ENCODE measurements at places on chromosomes 1 and 21.

GRCh38 chr1:205817364-205817763 is 4.4 kb upstream of the SLC41A1 start:
- DNase-seq, result no peak

GRCh38 chr1:200929530-200930278 is 35.0 kb downstream of the INAVA start:
- no peak for DNase-seq

- DNase-seq, result no peak
Observed at GRCh38 chr1:151960780-151961513, 32.7 kb downstream of the S100A10 start.

DNA sequence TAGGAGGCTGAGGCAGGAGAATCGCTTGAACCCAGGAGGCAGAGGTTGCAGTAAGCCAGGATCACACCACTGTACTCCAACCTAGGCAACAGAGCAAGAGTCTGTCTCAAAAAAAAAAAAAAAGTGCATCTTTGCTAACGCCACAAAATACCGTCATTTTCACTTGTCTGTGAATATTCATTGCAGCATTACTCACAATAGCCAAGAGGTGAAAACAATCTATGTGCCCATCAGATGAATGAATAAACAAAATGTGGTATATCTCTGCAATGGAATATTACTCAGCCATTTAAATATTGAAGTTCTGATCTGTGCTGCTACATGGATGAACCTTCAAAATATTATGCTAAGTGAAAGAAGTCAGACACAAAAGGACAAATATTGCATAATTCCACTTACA is 7.9 kb upstream of the TIAM1 start:
- DNase-seq, result no peak

GRCh38 chr1:227321035-227321434 is 2.7 kb upstream of the CDC42BPA start:
- DNase-seq, result no peak

DNA sequence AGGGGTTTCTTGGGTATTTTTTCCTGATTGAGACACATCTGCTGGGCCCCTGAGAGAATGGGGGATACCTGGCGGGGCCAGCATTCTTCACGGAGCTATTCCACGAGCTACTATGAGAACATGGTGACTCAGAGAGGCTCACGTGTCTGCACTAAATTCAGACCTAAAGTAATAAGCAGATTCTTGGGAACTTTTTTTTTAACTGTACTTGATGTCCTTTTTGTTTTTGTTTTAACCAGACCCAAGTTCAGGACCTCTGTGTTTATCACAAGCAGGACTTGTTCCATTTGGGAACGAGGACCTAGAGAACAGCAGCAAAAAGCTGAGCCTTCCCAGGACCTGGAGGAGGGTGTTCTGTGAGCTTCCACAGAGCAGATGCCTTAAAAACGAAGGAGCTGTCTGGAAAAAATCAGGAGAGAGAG is 44.0 kb downstream of the EVA1C start:
- no peak for DNase-seq

- DNase-seq, result no peak
Observed at GRCh38 chr1:235613602-235614001, 36.0 kb downstream of the GNG4 start.

GRCh38 chr1:8312235-8313218 is 5.4 kb upstream of the SLC45A1 start:
- DNase-seq, result no peak

DNA sequence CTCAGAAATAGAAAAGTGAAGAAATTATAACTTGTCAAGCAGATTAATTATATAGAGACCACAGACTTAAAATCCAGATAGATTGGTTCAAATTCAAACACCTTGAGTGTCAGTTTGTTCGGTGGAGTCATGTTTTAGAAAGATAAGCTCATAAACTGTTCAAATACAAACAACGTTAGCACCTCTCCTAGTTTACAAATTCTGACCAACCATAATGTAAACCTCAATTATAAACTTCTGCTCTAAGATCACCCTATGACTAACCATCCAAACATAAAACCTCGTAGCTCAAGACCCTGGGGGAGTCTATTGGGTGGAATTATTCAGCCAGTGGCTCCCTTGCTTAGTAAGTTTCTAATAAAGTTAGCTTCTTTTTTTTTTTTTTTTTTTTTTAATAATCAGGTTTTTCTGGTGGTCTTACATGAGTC is 12.4 kb downstream of the CBR1 start:
- DNase-seq, result no peak

DNA sequence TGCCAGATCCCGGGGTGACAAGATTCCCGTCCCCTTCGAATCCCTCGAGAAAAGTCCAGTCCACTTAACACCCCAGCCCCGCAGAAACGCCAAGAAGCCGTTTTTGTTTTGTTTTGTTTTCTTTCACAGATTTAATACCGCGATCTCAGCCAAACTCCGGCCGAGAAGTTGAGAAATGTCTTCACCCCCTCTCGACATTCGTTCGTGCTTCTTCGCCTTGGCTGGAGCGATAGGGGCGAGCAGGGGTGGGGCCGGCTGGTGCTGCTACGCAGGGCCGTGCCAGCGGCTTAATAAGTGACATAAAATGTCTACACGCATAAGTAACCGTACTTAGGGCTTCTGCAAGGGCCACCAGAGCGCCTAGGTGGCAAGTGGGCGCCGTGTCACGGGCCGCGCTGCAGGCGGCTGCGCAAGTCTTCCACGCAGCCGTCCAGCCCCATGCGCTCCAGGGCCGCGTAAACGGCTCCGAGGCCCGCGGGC is 4.9 kb downstream of the TNFRSF25 start:
- DNase-seq, result no peak

DNA sequence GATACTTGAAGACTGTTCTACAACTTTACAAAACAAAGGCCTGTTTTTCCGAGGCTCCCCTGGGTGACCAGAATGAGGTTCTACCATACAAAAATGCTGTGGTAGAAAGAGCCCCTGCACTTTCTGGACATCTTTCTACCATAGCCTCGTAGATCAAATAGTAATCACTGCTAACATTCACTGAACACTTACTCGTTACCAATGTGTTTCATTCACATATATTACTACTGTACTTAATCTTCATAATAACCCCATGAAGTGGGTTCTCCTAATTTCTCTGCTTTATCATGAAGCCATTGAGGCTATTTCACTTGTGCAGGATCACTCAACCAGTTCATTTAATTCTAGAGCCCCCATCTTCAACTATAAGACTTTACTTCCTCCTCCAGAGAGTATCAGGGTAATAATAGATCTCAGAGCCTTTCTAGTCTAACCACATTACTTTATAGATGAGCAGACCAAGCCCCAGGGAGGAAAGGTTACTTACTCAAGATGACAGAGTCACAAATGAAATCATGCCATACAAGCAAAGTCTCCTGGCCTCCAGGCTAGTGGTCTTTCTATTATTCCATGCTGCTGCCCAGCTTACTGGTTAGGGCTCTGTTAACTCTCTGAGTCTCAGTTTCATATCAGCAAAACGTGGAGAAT is 46.7 kb upstream of the OSBPL9 start:
- no peak for DNase-seq

GRCh38 chr1:37691497-37692077 is 729 bp upstream of the CDCA8 start:
- no peak for DNase-seq

DNA sequence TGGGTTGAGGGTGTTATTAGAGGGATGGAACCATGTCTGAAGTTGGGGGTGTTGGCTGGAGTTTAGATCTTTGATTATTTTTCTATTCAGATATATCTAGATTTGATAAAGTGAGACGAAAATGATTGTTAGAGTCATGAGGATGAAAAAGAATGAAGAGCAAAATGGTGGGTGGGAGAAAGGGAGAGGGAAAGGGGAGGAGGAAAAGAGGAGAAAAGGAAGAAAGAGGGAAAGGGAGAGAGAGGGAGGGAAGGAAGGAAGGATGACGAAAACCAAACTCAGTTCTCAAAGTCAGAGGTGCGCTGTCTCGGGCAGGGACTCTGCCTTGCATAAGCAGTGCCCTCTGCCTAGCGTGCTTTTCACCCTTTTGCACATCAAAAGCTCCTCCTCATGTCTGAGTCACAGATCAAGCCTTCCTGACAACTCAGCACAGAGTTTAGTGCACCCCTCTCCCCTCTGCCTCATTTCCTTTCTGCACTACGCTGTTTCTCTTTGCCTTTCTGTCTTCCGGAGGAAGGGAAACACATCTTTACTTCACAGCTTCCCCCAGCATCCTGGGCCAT is 225.8 kb upstream of the PROX1 start:
- DNase-seq, result no peak

GRCh38 chr1:151372058-151372934 is at the start of gene SELENBP1:
Gene SELENBP1, minus strand, starts transcription at chr1:151372705. Its CDS starts 64 bp downstream, at chr1:151372641.
- no peak for DNase-seq

DNA sequence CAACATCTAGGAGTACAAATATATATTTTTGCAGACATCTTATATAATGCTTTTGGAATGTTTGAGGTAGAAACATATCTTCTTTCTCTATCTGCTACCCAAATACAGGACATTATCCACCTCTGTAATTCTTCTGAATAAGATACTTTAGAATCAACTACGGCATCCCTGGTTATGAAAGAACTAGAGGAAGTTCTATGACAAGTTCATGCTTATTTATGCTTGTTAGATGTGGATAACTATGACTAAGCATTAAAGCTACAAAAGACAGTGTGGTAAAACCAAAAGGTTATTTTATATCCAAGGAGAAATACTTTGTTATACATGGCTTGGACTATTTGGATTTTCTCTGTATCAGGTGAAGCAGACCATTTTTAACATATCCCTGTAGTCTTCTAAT is 894.0 kb downstream of the KCNT2 start:
- no peak for DNase-seq
